ENCODE measurements at places on chromosomes 7 and 10.

GRCh38 chr7:5082806-5083205 is 37.1 kb downstream of the RBAK start:
- no peak for DNase-seq

DNA sequence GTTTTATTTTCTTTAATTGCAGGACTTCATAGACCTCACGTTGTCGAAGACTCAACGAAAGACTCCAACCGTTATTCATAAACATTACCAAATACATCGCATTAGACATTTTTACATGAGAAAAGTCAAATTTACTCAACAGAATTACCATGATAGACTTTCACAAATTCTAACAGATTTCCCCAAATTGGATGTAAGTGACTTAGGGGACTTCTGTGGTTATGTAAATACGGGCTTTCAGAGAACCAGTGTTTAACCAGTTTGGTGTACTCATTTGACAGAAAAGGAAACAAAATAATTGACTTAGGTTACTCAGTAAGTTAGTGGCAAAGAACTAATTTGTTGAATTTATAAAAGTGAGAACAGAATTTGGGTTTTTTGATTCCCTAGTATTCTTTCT is 4.2 kb downstream of the GTPBP4 start:
- DNase-seq, result no peak

DNA sequence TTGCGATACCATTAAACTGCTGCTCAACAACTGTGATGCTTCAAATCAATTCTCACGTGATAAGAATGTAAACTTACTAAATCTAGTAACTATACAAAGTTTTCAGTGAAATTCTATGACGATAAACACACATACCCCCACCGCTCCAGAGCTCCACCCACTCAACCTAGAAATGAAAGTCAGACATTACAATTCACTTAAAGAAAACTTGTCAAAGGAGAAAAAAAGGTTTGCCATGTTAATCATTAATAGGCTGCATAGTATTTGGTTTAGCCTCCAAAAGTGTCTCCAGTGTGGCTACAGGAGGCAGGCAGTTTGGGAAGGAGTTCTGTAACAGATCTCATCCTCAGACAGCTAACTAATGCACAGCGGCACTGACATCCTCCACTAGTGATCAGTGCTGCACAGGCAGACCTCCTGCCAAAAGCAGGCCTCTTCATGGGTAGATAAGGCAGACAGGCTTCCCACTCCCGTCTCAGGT is 3.1 kb downstream of the HERPUD2 start:
- no peak for DNase-seq

GRCh38 chr7:2967705-2968104 is 76.0 kb downstream of the CARD11 start:
- no peak for DNase-seq

GRCh38 chr7:126016722-126017121 is 1087.1 kb upstream of the POT1 start:
- DNase-seq, result no peak

DNA sequence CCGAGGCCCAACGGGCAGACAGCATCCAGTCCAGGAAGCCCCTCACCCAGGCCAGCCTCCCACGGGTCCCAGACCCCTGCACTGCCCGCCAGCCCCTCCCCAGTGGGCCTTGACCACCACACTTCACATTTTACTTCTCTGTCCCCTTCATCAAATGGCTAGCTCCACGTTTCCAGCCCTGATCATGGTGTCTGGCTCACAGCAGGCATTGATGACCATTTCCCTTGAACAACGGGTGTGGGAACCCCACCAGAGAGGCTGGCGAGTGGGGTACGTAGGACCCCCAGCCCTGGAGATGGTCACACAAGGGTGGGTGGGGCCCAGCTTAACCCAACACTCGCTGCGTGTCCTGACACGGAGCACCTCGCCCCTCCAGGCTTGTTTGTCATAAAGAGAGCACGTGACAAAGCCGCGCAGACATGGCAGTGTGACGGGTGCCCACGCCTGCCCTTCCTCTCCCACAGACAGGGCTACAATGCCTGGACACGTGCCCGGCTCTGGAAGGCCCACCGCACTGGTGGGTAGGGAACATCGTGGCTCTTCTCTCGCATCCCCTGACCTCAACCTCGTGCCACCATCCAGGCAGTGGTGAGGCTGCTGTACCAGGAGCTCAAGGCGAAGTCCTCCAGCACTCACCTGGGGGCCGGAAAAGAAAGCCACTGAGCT is 267.7 kb downstream of the MAD1L1 start:
- no peak for DNase-seq

DNA sequence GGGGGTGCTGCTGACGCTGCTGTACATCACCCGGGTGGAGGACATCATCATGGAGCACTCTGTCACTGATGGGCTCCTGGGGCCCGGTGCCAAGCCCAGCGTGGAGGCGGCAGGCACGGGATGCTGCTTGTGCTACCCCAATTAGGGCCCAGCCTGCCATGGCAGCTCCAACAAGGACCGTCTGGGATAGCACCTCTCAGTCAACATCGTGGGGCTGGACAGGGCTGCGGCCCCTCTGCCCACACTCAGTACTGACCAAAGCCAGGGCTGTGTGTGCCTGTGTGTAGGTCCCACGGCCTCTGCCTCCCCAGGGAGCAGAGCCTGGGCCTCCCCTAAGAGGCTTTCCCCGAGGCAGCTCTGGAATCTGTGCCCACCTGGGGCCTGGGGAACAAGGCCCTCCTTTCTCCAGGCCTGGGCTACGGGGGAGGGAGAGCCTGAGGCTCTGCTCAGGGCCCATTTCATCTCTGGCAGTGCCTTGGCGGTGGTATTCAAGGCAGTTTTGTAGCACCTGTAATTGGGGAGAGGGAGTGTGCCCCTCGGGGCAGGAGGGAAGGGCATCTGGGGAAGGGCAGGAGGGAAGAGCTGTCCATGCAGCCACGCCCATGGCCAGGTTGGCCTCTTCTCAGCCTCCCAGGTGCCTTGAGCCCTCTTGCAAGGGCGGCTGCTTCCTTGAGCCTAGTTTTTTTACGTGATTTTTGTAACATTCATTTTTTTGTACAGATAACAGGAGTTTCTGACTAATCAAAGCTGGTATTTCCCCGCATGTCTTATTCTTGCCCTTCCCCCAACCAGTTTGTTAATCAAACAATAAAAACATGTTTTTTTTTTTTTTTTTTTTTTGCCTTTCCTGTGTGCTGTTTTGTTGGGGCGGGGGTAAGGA is 55.8 kb downstream of the TSPAN15 start:
- DNase-seq, result no peak

- no peak for DNase-seq
These were observed 55.5 kb upstream of the CABCOCO1 start for GRCh38 chr10:61606959-61607907.

- DNase-seq, result no peak
These were observed 20.3 kb downstream of the SMURF1 start for GRCh38 chr7:99123571-99124033.

- no peak for DNase-seq
These were observed 138.1 kb upstream of the ZNF92 start for GRCh38 chr7:65235586-65235985.

GRCh38 chr7:5824297-5824610 is 42.8 kb upstream of the RNF216 start:
- no peak for DNase-seq

- DNase-seq, result no peak
These were observed 150.9 kb downstream of the UBE2H start for GRCh38 chr7:129801882-129802281.

GRCh38 chr10:132464256-132465192 is 67.5 kb downstream of the PWWP2B start:
- DNase-seq, result no peak

GRCh38 chr10:51527522-51528219 is 171.7 kb downstream of the CSTF2T start:
- no peak for DNase-seq

All from stimulated activated CD8-positive, alpha-beta memory T cell treated with anti-CD3 and anti-CD28 coated beads, Interleukin-4, amount 100 ng/mL, for 1 hour (primary cell).